ENCODE measurements at places on chromosomes 1 and 21.

DNA sequence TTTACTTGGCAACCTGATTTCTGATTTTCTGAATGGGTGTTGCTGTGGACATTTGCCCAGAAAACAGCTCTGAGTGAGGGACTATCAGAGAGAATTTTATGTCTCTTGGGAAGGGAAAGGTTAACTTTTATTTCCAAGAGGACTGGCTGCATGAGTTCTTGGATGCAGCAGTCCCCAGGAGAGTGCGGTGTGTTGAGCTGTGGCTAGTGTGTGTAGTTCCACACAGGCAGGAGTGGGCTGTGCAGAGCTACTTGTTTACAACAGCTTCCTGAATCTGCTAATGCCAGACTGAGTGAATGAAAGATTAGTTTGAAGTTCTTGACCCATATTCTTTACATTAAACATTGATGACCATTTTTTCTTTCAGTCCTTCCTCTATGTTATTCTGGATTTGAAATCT is 41.0 kb upstream of the APOBEC4 start:
- DNase-seq, result no peak

GRCh38 chr1:165824269-165824643 is 3.2 kb upstream of the UCK2 start:
- DNase-seq, result no peak

DNA sequence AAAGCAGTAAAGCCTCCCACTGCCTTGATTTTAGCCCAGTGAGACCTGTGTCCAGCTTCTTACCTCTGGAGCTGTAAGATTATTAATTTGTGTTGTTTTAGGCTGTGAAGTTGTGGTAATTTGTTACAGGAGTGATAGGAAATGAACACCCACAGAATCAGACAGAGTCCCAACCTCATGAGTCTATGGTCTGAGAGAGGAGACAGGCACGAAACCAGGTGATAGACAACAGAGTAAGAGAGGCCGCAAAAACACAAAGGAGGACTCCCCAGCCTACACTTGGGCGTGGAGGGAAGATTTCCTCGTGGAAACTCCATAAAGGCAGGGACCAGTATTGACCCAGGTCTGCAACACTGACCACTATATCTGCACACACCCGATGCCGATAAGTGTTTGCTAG is 234.6 kb upstream of the JUN start:
- no peak for DNase-seq

- DNase-seq, result peak; percentile 57
These were observed 426.5 kb upstream of the BRINP3 start for GRCh38 chr1:190904091-190904695.

GRCh38 chr1:35777109-35777508 is 7.3 kb upstream of the CLSPN start:
- no peak for DNase-seq
